Spleen (tissue), 13 donors: ENCODE measurements at places on chromosomes 13 and 19.

GRCh38 chr13:76764429-76764828, 121.8 kb downstream of the KCTD12 start:
- peak; percentile 58 for DNase-seq

- no peak for DNase-seq
Measured at GRCh38 chr13:72782717-72783116, 784 bp downstream of the PIBF1 start.

DNA sequence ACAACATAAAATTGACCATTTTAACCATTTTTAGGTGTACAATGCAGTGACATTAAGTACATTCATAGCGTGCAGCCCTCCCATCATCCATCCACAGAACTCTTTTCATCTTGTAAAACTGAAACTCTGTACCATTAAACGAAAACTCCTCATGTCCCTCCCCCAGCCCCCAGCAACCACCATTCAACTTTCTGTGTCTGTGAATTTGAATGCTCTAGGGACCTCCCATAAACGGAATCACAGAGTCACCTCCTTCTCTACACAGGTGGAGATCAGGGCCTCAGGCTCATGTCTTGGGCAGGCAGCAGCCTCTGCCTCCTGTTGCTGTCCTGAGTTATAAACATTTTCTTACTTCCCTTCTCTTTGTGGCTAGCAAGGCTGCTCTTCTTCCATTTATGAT, 7.3 kb upstream of the CCNE1 start:
- DNase-seq = no peak

DNA sequence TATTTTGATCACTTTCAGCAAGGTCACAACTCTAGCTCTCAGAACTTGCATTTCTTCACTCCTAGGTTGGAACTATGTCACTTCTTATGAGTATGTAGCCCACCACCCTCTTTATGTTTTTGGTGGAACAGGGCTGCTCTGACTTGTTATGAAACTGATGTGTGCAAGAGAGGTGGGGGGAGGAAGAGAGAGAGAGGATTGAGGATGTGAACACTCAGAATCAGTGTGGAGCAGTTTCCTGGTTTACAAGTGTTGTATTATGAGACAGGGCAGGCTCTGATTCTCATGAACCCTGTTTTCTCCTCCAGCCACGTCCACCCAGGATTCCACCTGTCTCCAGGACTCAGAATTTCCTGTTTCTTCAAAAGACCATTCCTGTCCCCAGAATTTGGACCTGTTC, 16.1 kb downstream of the ZNF317 start:
- no peak for DNase-seq

DNA sequence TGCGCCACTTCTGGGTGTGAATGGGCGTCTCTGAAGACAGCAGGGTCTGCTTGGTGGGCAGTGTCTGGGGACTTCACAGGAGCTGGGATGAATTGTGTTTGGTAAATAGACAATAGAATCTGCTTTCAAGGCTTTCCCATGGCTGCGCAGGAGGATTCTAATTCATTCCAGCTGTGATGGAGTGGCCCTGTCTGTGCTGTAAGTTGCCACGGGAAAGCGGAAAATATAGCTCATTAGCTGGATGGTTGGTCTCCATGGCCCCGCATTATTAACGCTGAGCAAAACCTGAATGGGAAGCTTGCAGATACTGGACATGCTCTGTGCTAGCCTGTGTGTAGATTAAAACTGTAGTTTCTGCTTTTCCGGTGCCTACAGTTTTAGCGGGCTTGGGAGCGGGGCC, 15.6 kb upstream of the C1QTNF9 start:
- DNase-seq = no peak

DNA sequence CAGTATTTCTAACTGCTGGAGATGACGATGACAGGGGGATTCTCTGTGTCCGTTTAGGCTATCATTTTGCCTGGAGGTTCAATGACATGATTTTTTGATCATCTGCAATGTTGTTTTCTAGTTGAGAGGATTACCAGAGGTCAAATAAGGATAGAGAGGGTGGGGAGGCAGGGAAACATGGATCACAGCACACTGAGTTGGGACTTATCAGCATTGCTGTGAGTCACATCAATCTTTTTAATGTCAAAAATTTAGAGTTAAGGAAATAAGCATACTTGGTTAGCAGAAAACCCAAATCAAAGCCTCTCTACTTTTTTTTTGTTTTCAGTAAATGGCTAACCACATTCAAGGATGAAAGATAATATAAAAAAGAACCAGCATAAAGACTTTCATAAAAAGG, 43.0 kb upstream of the CSNK1A1L start:
- no peak for DNase-seq

GRCh38 chr19:53157626-53158025, 1.2 kb downstream of the ZNF347 start:
- DNase-seq = no peak

GRCh38 chr13:32669030-32669646, 82.9 kb downstream of the PDS5B start:
- no peak for DNase-seq

GRCh38 chr13:109615721-109616420, 170.5 kb downstream of the IRS2 start:
- DNase-seq = no peak

DNA sequence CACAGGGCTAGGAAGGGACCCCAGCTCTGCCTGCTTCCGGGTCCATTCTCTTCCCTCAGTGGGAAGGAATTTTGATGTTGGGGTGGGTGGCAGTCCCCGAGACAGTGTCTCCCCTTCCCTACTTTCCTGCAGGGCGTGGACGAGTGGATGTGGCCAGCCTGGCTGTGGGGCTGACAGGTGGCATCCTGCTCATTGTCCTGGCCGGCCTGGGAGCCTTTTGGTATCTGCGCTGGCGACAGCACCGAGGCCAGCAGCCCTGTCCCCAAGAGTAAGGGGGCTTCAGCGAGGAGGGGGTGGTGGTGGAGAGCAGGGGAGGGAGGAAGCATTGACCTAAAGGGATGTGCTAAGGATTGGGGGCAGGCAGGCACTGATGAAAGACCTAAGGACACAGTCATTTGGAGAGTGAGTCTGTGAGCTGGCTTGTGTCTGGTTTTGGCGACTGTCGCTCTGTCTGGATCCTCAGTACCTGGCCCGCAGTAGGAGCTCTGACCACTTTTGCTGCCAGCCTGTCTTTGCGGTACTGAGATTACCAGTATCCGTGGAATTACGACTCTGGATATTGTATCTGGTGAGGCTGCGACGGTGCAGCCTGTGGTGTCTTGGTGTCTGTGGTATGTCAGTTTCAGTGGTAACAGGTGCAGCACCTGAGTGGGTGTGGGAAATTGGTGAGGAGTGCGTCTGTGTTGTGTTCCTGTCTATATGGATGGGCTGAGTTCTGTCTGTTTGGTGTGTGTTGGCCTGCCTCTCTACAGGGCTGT, 2.4 kb upstream of the PRR12 start:
- peak; percentile 81 for DNase-seq

GRCh38 chr19:50982186-50982585, 1.5 kb downstream of the KLK7 start:
- no peak for DNase-seq

- DNase-seq = no peak
Measured at GRCh38 chr19:54164369-54165068, 5.0 kb upstream of the LENG1 start.

- no peak for DNase-seq
Measured at GRCh38 chr19:55907746-55908145, 24.4 kb downstream of the NLRP13 start.

GRCh38 chr13:46119883-46120614, 15.2 kb upstream of the CPB2 start:
- DNase-seq = no peak

GRCh38 chr19:58417071-58417470, 8.6 kb downstream of the ZNF584 start:
- no peak for DNase-seq

GRCh38 chr19:21934131-21934530, 76.6 kb downstream of the ZNF208 start:
- DNase-seq = no peak

DNA sequence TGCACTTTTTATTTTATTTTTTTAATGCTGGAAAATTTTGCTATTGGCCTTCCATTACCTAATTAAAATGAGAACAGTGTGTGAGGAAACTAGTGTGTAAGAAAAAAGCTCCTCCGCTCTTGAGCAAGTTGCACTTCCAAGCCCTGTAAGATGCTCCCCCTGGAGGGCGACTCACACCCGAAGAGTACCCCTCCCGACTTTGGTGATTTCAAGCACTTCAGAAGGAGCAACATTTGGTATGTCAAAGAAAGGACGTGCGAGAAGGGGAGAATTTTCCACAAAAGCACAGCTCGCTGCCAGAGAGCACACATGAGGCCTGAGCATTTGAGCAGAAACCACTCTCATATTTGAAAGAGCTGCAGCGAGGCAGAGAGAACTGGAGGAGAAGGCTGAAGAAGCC, 504.4 kb downstream of the FGF9 start:
- no peak for DNase-seq

- no peak for DNase-seq
Measured at GRCh38 chr13:48094404-48094780, 512 bp downstream of the MED4 start.

GRCh38 chr19:40348961-40349507, 539 bp downstream of the PLD3 start:
- no peak for DNase-seq

DNA sequence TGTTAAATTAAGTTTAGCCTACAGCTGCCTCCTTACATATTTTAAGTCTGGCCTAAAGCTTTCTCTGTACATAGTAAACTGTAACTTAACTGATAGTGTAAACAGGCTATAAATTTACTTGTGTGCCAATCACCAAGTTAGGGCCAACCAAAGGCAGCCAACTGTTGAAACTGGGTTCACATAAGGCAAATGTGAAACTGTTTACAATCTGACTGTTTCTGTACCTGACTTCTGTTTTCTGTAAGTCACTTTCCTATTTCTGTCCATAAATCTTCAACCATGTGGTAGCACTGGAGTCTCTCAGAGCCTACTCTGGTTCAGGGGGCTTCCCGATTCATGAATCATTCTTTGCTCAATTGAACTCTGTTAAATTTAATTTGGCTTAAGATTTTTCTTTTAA, 103.1 kb downstream of the RAP2A start:
- no peak for DNase-seq
